Naive thymus-derived CD4-positive, alpha-beta T cell (primary cell): ENCODE measurements at places on chromosomes 5 and 9.
A peak's percentile ranks its signal among the peaks of the same experiment; 100 is the strongest.

GRCh38 chr5:61264273-61264661 is 67.8 kb upstream of the ZSWIM6 start:
- DNase-seq = no peak

GRCh38 chr9:134707031-134707680 is 65.6 kb downstream of the COL5A1 start:
- DNase-seq = no peak

DNA sequence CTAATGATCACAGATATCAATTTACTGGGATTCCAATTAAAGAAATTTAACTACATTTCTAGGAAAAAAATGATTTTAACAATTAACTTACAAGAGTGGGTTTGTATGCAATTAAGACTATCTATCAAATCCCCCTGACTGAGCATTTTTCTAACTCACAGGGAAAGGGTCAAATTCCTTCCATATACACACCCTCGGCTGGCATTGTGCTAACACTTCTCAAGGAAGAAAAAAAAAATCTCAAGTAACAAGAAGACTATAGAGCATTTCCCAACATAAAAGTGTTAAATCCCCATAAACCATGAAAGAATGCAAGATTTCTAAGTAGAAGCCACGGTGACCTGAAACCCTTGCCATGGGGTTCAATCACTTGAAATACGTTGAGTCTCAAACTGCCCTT is 368.8 kb downstream of the GLIS3 start:
- DNase-seq = no peak

GRCh38 chr9:22208846-22209585 is 199.9 kb upstream of the CDKN2B start:
- no peak for DNase-seq

GRCh38 chr5:148938522-148938882 is 112.1 kb downstream of the ADRB2 start:
- DNase-seq = no peak

DNA sequence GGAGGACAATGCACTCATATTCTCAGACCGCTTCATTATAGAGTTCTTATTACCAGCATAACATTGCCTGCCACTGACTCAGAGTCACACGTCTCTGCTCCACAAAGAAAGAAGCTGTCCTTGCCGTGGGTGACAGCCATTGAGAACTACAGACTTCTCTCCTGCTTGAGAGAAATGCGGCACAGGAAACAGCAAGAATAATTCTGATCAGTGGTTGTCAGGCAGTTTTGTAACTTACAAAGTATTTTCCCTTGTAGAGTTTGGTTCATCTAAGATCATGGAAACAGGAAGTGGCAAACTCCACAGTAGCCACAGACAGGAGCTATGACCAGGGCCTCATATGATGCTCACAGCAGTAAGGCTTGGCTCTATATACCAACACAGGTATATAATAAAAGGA is 47.0 kb downstream of the KCNV2 start:
- peak; percentile 18 for DNase-seq

DNA sequence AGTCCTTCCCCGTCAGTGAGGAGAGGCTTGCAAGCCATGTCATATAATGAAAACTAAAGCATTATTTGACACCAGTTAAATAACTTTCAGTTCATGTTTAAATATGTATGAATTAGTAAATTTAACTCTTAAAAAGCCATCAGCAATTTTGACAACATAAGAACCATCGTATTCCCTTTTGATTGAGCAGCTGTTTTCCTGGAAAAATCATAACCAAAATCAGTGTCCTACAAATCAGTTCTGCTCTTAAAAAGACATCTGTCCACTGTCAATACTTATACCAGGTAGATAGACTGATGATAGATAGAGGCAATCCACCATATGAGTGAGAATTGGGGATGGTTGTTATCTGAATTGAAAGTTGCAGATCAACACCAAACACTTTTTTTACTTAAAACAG is 2.3 kb downstream of the DIRAS2 start:
- no peak for DNase-seq

GRCh38 chr5:74949976-74950375 is 83.8 kb upstream of the FAM169A start:
- no peak for DNase-seq

GRCh38 chr9:36818965-36819870 is 214.8 kb downstream of the PAX5 start:
- DNase-seq = no peak

GRCh38 chr5:148060881-148061280 is 2.9 kb upstream of the SPINK5 start:
- no peak for DNase-seq
